ENCODE measurements at places on chromosomes 7 and 10.

DNA sequence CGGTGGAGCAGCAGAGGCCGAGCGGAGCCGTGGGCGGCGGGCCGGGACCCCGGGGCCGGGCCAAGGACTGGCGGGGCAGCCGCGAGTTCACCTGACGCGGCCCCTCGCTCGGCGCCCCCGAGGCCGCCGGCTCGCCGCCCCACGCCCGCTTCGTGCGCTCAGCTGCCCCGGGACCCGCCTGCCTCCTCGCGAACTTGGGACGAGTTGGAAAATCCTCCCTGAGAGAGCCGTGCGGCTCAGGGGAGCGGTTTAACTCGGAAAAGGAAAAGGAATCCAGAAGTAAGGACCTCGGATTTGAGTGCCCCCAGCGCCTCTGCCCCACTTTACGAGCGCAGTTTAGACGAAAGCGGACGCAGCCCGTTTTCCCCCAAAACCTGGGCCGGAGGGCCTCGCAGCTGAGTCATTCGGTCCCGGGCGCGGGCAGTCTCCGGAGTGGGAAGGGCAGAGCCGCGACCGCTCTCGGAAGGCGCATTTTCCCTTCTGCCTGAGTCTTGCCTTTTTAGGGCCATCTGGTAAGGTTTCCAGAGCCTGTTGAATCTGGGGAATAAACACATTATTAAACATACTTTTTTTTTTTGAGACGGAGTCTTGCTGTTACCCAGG, 744 bp downstream of the CREM start:
- DNase-seq, result peak; percentile 63

GRCh38 chr10:116084161-116084560, 188.8 kb downstream of the GFRA1 start:
- DNase-seq, result no peak

DNA sequence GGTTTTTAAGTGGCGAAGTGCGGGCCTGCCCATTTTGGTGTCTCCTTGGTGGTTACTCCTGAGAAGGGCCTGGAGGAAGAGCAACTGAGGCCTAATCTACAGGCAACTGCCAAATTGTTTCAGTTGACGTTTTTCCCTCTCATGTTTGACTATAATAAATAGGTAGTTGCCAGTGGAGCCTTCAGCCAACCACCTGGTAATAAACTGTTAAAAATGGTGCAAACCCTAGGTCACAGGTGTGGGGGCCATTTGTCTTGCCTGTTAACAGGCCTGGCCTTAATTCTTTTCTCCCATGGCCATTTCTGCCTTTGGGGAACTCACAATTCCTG, 3.7 kb downstream of the IKZF1 start:
- DNase-seq, result no peak

DNA sequence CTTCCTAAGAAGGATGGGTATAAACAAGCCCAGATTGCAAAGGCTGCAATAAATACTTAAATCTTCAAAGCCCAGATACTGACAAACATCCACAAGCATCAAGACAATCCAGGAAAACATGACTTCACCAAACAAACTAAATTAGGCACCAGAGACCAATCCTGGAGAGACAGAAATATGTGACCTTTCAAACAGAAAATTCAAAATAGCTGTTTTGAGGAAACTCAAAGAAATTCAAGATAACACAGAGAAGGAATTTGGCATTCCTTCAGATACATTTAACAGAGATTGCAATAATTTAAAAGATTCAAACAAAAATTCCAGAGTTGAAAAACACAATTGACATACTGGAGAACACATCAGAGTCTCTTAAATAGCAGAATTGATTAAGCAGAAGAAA, 23.0 kb downstream of the GSDME start:
- no peak for DNase-seq
